ENCODE measurements at places on chromosomes 16 and 17.

GRCh38 chr16:82829301-82829700, 202.5 kb downstream of the CDH13 start:
- no peak for DNase-seq

GRCh38 chr17:74481621-74482020, 15.2 kb downstream of the CD300A start:
- DNase-seq, result no peak

- DNase-seq, result no peak
These were observed 27.4 kb downstream of the USP43 start for GRCh38 chr17:9672691-9673090.

GRCh38 chr16:66273644-66274334, 92.7 kb upstream of the CDH5 start:
- DNase-seq, result no peak

- no peak for DNase-seq
These were observed 29.4 kb upstream of the SUPT4H1 start for GRCh38 chr17:58381124-58382035.

- no peak for DNase-seq
These were observed 8.2 kb downstream of the HLF start for GRCh38 chr17:55272711-55273578.

DNA sequence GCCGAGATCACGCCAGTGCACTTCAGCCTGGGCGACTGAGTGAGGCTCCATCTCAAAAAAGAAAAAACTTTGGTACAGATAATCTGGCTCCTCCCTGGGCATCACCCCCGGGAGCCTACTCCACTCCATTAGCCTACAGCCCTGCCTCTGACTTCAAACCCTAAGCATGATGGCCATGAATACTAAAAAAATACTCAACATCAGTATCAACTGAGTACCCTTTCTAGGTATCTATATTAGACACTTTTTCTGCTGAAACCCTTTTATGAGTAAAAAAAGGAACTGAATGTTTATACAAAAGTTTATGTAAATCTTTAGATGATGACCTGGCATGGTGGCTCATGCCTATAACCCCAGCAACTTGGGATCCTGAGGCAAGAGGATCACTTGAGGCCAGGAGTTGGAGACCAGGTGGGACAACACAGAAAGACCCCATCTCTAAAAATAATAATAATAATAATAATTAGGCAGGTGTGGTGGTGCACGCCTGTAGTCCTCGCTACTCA, 6.9 kb downstream of the RDM1 start:
- DNase-seq, result no peak

DNA sequence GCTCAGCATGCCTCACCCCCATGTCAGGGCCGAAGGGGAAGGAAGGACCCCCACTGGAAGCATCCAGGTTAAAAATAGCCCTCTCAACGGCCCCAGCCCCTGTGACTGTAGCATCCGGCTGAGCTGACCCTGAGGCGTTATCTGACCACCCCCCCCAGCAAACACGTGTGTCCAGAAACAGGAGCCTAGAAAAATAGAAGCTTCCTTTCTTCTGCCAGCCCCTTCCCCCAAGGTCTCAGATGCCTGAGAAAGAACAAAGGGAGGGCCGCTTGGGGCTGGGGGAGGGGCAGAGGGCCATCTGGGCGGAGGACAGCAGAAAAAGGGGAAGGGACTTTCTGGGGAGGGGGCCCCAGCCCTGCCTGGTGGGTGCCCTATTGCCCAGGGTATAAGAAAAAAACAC, 55.8 kb downstream of the ACTG1 start:
- no peak for DNase-seq

DNA sequence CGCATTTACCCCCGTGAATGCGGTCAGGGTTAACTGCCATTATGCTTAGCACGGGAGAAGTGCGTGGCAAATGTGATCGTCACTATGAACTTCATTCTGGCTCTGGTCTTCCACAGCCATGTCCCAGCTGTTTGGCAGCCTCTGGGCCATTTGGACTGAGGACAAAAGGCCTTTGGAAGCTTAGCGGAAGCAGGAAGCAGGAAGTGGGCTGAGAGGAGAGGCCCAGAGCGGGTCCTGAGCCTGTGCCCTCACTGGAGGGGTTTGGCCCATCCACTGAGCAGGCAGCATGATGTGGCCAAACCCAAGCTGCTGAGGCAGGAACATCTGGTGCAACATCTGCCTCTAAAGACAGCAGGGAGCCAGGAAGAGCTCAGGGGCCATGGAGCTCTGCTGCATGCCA, 345.9 kb downstream of the C16orf95 start:
- DNase-seq, result no peak

- no peak for DNase-seq
These were observed 267.7 kb upstream of the ZFHX3 start for GRCh38 chr16:73315645-73316044.

DNA sequence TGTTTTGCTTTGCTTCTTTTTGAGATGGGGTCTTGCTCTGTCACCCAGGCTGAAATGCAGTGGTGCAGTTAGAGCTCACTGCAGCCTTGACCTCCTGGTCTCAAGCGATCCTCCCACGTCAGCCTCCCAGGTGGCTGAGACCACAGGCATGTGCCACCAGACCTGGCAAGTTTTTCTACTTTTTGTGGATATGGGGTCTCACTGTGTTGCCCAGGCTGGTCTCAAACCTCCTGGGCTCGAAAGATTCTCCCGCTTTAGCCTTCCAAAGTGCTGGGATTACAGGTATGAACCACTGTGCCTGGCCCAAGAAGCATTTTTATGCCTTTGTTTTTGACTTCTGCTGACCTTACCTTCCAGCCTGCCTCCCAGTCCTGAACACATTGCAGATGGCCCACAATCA, 10.1 kb downstream of the DNAAF1 start:
- DNase-seq, result no peak

- no peak for DNase-seq
These were observed 2.5 kb downstream of the ARHGAP27 start for GRCh38 chr17:45430006-45430737.

GRCh38 chr17:21029036-21029435, 13.8 kb downstream of the USP22 start:
- DNase-seq, result no peak

DNA sequence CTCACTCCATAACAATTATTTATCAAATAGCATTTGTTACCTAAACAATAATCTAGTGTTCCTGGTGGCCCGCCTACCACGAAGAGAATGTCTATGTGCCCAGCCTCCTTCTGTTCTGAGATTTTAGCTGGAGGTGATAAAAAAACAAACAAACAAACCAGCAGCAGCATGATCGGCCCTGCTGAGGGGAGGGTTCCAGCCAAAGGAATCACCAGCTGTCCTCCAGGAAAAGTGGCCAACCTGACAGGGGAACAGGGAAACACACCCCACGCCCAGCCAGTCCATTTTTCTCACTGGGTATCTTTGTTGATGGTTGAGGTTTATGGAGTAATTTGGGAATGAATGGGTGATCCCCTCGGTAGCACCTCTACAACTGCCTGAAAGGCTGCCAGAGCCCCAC, 203.0 kb upstream of the DYNLRB2 start:
- no peak for DNase-seq

GRCh38 chr16:81523387-81524115, 78.9 kb downstream of the CMIP start:
- no peak for DNase-seq

DNA sequence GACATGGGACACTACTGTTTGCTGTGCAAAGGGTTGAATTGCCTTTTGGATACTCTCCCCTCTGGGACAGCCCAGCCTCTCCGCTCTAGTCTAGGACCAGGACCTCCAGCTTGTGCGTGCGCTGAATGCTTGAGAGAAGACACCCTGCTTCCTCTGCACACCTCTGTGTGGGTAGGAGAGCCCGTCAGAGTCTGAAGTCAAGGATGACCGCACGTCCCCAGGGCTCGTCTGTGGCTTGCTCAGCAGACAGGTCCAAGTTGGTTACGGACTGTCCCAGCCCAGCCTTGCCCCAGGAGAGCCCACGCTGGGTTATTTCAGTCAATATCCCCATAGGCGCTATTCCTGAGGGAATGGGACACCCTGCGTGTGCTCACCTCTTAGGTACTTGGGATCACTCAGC, 3.7 kb downstream of the C16orf89 start:
- no peak for DNase-seq

- DNase-seq, result no peak
These were observed 33.5 kb upstream of the EMP2 start for GRCh38 chr16:10613785-10614485.

DNA sequence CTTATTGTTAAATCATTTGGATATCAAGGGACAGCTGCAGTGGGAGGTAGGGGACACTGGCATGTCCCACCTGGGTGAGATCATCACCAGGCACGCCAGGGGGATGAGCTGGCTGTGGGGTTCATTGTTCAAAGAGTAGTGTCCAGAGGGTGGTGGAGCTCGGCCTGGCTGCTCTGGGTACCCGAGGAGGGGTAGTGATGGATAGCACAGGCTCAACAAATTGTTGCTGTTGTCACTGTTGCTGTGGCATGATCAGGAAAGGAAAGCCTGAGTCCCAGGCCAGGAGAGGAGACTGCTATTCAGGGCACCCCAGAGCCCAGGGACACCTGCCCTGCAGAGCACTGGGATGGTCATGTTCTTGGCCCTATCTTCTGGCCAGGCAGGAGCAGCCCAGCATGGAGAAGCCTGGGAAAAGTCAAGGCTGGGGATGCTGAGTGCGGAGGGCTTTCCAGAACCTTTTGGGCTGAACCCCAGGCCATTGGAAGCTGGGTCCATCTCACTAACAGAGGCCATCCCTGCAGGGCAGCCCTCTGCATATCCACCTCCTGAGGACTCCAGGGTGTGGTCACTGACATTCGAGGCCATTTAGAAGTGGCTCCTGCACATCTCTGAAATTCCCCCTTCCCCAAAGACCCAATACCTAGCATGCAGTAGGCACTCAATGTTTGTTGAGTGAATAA, 12.1 kb downstream of the BEAN1 start:
- DNase-seq, result no peak

DNA sequence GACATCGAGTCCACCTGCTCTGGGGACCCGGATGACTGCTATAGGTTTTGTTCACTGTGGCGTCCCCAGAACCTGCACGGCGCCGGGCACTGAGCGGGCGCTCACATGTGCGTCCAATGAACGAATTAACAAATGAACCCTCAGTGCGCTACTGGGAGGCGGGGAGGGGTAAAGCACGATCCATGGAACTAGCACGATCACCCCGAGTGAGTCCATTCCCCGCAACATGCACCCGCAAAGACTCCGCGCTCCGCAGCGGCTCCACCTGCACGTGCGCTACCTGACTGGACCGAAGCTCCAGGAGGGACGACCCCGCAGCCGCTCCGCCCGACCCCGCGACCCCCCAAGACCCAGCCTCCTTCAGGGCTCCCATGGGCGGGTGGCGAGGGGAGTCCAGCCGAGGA, 491 bp downstream of the TRAP1 start:
- peak; percentile 26 for DNase-seq

DNA sequence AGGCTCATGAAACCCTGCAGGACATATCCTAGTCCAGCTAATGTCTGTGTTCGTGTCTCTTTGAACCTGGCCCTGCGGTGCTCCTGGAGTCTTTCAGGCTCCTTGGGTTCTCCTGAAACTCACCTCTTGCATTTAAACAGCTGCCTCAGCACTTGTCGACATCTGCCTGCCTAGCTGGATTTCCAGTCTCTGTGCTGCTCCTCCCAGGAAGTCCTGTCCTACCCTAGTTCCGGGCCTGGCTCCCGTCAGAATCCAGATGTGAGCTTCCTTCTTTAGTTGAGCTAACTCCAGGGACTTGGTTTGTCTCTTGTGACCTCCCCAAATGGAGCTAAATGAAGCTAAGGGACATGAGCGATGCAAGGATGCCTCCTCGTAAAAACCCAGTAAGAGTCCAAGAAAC, 155.2 kb upstream of the PIRT start:
- no peak for DNase-seq

DNA sequence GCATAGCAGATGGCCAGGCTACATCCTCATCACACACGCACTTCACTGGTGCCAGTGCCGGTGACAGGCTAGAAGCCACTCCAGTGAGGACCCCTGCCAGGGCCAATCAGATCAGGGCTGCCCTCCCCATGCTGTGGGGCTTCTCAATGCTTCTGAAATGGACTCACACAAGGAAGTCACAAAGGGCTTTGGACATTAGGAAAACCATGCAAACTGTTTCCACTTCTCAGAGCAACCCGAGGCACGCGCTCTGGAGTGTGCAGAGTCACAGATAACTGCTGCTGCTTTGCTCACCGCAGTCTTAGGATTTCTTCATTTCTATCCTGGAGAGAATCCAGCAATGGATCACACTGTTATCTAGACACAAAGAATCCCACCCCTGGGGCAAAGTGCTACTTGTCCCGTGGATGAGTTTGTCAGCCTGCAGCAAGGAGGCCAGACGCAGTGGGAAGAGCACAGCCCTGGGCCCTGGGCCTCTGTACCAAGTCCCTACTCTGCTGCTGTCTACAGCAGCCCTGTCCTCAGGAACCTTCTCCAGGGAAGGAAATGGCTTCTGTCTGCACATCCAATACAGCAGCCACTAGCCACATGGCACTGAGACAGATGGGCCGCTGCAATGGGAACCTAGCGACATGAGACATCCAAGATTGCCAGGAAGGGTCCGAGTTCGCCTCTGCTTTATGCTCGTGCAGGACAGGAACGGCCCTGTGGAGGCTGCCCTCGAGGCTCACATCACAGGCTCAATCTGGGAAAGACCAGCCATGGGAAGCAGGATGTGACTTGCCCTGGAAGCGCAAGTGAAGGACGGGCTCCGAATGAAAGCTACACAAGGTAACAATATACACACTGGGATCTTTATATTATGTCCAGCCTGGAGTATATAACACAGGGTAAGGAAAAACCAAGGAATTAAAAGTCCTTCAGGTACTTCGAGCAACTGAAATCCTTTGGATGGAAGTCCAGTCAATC, 169.3 kb downstream of the ZFHX3 start:
- no peak for DNase-seq

- no peak for DNase-seq
These were observed 38.8 kb downstream of the ERN1 start for GRCh38 chr17:64091116-64091515.

GRCh38 chr17:67221062-67221998, 23.7 kb downstream of the HELZ start:
- DNase-seq, result peak; percentile 18

DNA sequence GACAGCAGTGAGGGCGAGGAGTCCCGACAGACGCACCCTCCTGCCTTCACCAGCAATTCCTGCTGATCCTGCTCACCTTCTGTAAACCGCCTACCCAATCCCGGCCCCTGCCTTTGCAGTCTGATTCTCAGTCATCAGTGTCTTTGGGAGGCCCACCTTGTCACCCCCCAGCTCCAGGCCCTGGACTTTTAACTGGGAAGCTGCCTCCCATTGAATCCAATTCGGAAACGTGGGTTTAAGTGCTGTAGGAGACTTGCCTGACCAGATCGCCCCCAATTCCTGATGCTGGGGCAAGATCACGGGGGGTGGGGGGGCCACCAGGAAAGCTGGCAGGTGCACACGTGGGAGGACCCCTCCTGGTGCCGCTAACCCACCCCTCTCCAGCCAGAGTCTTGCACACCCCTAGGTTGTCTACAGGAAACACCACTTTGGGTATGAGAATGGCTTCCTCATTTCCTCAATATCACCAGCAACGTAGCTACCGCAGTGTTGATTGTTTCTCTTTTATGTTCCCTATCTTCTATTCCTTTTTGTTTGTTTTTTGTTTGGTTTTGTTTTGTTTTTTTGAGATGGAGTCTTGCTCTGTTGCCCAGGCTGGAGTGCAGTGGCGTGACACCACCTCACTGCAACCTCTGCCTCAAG, 46.6 kb upstream of the CMIP start:
- no peak for DNase-seq
